ENCODE measurements at places on chromosomes 7 and 10.
A peak's percentile ranks its signal among the peaks of the same experiment; 100 is the strongest.

DNA sequence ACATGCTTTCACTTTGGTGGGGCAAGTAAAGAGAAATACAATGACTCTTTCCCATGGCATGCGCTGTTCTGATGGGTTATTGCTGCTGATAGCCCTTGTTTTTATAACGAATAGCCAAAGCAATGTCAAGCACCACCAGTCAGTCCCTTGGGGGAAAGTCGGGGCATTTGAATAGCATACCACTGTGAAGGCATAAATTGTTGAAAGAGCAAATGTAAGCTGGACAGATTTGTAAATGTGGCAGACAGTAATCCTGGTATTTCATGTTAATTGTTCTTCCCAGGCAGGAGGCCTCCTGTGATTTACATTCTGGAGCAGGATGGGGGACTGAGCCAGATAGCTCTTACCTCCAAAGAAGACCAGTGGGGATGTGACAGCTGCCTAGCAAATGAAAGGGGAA is 293.3 kb downstream of the ADRA2A start:
- no peak for DNase-seq

- no peak for DNase-seq
Observed at GRCh38 chr10:88244781-88245625, 338.1 kb downstream of the RNLS start.

GRCh38 chr7:148175512-148175911 is 415.1 kb upstream of the C7orf33 start:
- no peak for DNase-seq

- no peak for DNase-seq
Observed at GRCh38 chr10:76453332-76453731, 1021.9 kb downstream of the LRMDA start.

DNA sequence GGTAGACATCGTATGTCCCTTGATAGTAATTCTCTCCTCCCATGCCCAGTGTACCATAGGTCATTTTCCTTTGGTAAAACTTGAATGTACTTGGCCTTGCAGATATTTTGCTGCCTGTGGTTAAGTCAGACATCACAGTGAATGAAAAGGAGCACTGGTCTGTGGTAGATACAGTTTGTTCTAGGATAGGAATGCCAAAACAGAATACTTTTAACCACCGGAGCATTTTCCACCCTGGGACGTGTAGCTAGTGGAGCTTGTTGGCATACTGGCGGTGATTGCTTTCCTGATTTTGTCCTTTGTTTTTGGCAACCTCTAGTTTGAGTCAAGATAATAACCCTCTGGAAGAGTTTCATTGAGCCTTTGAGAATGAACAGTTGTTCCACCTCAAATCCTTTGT is 92.0 kb upstream of the BMPER start:
- DNase-seq, result no peak

DNA sequence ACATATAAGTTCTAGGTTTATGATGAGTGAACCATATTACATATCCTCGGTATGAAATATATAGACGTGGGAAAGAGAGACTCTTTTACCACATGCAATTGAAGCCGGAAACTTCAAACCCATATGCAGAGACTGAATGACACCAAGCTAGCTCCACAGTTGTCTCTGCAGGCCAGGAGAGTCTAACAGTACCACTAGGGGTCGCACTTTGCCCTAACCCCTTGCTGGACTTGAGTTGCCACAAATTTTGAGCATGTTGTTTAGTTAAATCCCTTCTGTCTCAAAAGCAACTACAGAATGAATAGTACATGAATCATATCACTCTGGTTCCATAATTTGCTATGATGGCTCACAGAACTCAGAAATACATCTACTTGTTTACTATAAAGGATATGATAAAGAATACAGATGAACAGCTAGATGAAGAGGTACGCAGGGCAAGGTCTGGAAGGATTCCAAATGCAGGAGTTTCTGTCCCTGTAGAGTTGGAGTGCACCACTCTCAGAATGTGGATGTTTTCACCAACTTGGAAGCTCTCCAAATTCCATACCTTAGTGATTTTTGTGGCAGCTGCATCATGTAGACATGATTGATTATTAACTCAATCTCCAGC is 112.4 kb upstream of the YAE1 start:
- DNase-seq, result no peak

DNA sequence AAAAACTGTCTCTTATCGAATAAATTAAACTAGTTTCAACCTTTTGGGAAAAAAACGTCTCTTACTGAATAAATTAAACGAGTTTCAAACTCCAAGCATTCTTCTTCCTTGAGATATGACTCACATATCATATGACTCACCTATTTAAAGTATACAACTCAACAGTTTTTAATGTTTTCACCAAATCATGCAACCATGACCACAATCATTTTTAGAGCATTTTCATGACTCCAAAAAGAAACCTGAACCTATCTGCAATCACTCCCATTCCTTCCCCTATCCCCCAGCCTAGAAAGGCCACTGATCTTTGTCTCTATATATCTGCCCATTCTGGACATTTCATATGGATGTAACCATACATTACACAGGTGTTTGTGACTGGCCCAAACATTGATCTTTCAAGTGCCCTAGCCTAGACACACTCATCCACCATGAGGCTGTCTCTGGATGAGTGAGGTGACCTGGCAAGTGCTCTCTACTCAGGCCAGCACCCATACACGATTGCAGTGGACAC is 115.3 kb downstream of the PIP4K2A start:
- no peak for DNase-seq

DNA sequence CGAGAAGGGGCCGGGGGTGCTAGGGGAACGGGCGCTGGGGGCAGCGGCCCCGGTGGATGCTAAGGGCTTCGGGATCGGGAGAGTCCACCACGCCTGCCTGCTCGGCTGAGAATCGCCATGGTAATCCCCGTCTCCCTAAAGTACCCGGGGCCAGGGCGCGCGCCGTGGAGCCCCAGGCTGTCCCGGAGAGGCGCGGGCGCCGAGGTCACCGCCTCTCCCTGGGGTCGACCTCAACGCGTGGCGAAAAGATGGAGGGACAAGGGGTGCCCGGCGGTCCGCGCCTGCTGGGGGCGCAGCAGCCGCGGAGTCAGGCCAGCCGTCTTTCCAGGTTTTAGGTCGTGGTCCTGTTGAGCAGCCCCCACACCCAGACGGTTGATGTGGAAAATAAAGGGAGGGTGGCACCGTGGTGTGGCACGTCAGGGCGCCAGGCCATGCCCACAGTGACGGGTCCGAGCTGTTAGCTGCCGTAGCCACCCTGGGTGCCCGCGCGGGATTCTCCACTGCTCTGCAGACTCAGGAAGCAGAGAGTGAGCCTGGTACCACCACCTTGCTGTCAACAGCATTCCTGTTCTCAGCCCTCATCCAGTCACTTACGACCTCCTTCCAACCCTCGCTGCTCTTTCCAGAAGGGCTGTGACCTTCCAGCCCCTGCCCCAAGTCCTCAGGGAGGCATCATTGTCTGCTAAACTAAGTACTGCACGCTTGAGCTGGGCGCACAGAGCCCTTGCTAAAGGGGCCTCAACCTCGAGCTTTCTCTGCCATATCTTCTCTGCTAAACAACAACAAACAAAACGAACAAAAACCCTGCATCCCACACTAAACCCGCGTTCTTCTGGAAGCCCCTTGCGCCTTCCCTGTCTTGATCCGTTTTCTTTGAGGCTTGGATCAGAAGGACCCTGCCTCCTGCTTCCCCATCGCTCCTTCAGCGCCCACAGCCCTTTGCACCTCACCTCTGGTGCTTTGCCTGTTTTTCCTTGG is 666 bp downstream of the SMKR1 start:
- no peak for DNase-seq

DNA sequence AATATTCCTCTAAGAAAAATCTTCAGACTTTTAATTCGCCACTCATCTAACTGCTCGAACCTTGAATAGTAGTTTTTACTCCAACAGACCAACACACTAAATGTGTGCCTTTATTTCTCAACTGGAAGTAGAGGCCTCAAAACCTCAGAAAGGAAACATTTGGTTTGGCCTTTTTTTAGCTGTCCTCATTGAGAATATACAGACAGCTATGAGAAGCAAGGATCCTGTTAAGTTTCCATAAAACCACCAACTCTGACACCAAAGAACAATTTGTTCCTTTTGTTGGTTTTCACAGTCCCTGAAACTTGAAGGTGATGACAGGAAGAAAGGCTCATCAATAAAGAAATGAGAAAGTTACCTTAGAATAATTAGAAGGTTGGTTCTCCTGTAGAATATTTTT is 199.2 kb upstream of the MEOX2 start:
- no peak for DNase-seq

DNA sequence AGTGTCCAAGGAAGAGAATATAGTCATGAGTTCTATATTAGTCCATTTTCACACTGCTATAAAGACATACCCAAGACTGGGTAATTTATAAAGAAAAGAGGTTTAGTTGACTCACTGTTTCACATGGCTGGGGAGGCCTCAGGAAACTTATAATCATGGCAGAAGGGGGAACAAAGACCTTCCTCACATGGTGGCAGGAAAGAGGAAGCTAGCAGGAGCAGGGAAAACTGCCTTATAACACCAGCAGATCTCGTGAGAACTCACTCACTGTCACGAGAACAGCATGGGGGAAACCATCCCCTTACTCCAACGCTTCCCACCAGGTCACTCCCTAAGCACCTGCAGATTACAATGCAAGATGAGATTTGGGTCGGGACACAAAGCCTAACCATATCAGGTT is 139.0 kb upstream of the ZNF438 start:
- no peak for DNase-seq

DNA sequence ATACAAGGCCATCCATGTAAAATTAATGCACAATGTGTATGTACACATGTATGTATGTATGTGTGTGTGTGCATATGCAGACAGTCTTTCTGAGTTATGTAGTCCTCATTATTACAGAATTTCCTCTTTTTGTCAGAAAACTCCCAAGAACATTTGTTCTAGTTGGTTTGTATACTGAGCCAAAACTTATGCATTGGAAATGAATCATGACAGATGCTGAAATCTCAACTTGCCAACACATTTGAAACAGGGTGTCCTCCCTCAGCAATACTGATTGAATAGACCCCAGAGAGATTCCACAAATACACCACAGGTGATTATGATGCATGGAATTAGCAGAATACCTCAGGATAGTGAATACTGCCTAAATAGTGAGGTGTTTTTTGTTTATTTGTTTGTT is 472.9 kb upstream of the PCDH15 start:
- no peak for DNase-seq

DNA sequence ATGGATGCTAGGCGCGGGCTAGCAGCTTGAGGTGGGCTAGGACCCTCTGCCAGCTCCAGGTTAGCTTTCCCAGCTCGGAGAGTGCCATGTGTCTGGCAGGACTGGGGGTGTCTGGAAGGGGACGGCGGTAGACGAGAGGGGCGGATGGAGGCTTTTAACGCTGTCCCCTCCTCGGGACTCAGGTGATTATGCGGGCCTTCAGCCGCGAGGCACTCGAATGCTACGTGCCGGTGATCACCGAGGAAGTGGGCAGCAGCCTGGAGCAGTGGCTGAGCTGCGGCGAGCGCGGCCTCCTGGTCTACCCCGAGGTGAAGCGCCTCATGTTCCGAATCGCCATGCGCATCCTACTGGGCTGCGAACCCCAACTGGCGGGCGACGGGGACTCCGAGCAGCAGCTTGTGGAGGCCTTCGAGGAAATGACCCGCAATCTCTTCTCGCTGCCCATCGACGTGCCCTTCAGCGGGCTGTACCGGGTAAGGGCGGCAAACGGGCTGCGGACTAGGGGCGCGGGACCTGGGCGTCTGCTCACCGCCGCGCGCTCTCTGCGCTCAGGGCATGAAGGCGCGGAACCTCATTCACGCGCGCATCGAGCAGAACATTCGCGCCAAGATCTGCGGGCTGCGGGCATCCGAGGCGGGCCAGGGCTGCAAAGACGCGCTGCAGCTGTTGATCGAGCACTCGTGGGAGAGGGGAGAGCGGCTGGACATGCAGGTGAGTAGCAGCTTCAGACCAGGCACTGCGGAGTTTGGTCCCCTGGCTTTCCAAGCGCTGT is 1.1 kb downstream of the CYP26A1 start:
- DNase-seq, result no peak

GRCh38 chr10:8275911-8276310 is 221.4 kb downstream of the GATA3 start:
- no peak for DNase-seq

- no peak for DNase-seq
Observed at GRCh38 chr10:102918817-102919245, 737 bp downstream of the CNNM2 start.

DNA sequence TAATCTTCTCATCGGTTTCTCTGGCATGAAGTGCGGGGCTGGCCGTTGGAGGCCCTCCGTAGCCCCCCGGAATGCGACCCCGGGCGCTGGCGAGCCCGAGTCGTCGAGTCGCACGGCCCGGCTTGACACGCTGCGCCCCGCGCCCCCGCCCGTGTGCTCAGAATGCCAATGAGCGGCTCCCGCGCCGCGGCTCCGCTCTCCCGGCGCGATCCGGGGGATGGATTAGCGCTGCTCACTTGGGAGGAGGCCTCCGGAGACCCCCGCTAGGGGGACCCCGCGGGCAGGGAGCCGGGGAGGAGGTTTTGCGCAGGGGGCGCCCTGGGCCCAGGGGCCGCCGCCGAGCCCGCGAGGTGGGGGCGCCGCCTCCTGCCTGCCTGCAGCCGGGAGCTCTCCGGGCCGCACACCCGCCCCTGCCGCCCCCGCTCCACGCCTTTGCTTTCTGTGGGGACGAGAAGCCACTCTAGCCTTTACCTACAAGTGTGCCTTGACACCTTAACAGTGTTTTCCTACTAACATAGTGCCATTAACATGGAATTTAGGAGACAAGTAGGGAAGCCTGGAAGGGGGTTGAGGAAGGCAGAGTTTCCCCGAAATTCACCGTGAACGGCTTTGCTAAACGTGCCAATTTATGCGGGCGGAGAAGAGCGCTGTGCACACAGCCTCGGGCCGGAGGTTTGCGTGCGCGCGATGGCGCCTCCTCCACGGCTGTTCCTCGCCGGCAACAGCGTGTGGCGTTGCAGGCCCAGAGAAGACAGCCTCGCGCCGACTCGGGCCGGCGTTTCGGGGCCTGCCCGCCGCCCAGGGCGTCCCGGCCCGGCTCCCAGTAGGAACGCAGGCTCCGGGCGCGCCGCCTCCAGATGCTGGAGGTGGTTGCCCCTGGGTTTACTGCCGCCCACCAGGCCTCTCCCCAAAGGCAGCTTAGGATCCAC is 7.1 kb downstream of the SHH start:
- no peak for DNase-seq

GRCh38 chr7:72476608-72477305 is 64.6 kb upstream of the CALN1 start:
- no peak for DNase-seq

GRCh38 chr7:77866786-77867536 is 68.4 kb downstream of the PHTF2 start:
- DNase-seq, result peak; percentile 40

- DNase-seq, result no peak
Observed at GRCh38 chr10:75332081-75332480, 69.5 kb downstream of the ZNF503 start.

DNA sequence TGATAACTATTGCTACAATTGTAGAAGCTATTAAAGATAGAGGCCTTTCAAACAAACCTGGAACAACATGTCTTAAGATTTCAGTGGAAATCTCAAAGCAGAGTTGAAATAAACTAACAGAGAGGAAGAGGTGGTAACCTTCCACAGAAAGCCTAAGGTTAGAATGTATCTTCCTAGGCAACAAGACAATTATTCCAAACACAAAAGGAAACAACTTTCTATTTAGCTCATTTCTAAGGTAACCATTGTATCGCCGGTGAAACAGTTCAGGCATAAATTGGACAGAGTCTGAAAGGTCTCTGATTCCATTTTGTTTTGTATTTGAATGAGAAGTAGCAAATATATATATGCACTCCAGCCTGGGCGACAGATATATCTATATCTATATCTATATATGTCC is 30.7 kb upstream of the HYCC1 start:
- no peak for DNase-seq

GRCh38 chr7:10521306-10521705 is 452.4 kb upstream of the PHF14 start:
- DNase-seq, result no peak

Data from epithelial cell of prostate (primary cell).